ENCODE measurements at places on chromosomes 12 and 14. TPM values are rescaled to one million over a fixed set of nuclear protein-coding genes. Genes with fewer than 3 reads are reported as not detected.

Gene IGF1
- polyA plus RNA-seq: 16.2 TPM

Gene GRIP1
- polyA plus RNA-seq: 14.0 TPM

Gene OVCH1
- 1.2 TPM for polyA plus RNA-seq

Gene KLRG1
- 2.4 TPM for polyA plus RNA-seq

Gene GARIN6
- 41.8 TPM for polyA plus RNA-seq

Gene TMEM30B
- polyA plus RNA-seq: 5.9 TPM

Gene BDKRB1
- 4.9 TPM for polyA plus RNA-seq

Measured in testis (tissue), 5 donors.